ENCODE measurements at places on chromosomes 16 and 17.

DNA sequence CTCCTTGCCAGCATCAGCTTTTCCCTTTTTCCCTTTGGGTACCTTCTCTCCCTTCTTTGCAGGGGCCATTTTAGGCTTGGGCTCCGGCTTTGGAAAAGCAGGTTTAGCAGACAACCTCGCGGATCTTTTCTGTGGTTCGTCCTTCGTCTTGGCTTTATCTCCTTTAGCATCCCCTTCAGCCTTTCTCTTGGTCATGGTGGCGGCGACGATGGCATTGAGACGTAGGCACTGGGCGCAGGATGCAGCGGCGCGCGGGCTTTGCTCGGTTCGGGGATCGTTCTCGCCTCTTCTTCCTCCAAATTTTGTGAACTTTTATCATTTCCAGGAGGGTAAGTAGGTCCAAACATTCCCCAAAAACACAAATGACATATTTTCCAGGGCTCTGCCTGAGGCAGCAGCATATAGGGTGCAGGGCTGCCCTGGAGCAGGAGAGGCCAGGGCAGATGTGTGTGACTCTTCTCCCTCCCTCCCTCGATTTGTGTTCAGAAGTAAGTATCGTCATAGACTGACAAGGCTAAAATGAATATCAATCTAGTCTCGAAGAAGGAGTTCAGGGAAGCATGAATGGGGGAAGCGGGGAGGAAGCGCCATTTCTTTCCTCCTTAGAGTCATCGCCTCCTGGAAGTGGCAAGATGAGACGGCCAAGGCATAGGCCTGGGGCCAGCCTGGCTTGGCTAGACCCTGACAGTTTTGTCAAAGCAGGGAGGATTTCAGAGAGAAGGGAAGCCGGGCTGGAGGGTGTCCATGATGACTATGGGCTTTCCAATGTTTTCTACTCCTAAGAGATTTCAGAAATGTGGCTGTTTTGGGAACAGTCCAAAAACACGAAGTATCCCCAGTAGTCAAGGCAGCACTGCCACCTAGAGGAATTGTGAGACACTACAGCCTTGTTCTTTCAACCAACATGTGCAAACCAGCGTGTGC, 13.2 kb downstream of the CHCT1 start:
- H3K27me3 ChIP-seq: no peaks in the 10 kb centered on the region
- peak; percentile 65 for DNase-seq
- H3K4me3 ChIP-seq: no peak overlapping the region
- no peaks in the 10 kb centered on the region for H3K4me1 ChIP-seq
- no peak overlapping the region for H3K27ac ChIP-seq

- peak overlapping the region; percentile 94 for H3K27ac ChIP-seq
- no peaks in the 10 kb centered on the region for H3K36me3 ChIP-seq
- H3K27me3 ChIP-seq: no peaks in the 10 kb centered on the region
- DNase-seq: peak; percentile 79
- H3K4me1 ChIP-seq: peaks cover 51% of the 10 kb centered on the region
These were observed 35.1 kb upstream of the SLC38A10 start for GRCh38 chr17:81329927-81330883.

GRCh38 chr16:68590201-68590994, 51.3 kb downstream of the ZFP90 start:
- H3K27me3 ChIP-seq: no peaks in the 10 kb centered on the region
- no peak overlapping the region for H3K4me3 ChIP-seq

DNA sequence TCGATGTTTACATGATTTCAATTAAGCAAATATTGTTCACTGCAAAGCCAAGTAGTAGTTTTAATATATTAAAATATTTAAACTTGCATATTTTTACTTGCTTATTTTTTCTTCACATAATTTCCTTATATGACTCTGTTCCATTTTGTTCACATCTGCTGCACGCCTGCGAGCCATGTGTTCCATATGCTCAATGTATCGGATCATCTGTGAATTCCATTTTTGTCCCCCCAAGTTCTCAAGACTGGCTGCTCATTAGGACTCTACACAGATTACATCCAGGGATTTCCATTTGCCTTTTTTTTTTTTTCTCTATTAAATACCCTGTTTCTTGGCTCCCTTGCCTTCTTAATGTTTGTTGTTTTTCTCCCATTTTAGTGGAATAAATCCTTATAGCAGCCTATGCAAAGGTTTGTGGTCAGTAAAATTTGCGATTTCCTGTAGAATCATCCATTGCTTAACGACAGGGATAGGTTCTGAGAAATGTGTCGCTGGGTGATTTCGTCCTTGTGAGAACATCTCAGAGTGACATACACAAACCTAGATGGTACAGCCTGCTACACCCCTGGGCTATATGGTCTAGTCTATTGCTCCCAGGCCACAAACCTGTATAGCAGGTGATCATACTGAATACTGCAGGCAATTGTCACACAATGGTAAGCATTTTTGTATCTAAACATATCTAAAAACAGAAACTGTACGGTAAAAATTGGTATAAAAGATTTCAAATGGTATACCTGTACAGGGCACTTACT, 30.2 kb upstream of the TEKT3 start:
- H3K4me3 ChIP-seq: no peak overlapping the region
- H3K27ac ChIP-seq: no peak overlapping the region
- no peaks in the 10 kb centered on the region for H3K36me3 ChIP-seq
- DNase-seq: no peak
- no peaks in the 10 kb centered on the region for H3K27me3 ChIP-seq

All from Peyer's patch (tissue), 4 donors.